ENCODE measurements at places on chromosomes 11 and 22.
A peak's percentile ranks its signal among the peaks of the same experiment; 100 is the strongest.

DNA sequence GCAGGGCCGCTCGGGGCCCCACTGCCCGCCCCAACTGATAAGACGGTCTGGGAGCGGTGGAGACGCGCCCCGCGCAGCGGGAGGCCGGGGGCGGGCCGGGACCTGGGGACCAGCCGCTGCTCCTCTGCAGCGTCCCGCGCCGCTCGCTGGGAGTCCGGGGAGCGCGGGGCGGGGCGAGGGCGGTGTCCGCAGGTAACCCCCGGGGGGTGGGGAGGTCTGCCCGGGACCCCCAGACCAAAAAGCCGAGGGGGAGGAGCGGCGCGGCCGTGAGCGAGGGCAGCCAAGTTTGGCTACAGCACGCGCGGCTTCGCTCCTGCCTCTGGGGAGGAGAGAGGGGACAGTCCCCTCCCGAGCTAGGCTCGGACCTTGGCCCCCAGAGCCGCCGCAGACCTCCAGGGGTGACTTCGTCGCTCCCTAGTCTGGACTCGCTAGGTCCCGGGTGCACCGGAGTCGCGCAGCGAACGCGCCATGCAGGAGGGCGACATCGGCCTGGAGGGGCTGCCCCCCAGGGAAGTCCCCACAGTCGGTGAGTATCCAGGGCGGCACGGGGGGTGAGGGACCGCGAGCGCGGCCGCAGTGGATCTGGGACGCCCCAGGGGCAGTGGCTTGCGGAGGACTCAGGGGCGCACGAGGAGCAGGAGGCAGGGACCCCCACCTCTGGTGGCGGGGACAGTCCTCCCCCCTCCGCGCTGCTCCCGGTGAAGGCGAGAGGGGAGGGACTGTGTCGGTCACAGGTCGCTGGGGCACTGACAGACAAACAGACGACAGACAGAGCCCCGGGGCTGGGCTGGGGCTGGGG is 92.3 kb upstream of the ANO1 start:
- DNase-seq = no peak

DNA sequence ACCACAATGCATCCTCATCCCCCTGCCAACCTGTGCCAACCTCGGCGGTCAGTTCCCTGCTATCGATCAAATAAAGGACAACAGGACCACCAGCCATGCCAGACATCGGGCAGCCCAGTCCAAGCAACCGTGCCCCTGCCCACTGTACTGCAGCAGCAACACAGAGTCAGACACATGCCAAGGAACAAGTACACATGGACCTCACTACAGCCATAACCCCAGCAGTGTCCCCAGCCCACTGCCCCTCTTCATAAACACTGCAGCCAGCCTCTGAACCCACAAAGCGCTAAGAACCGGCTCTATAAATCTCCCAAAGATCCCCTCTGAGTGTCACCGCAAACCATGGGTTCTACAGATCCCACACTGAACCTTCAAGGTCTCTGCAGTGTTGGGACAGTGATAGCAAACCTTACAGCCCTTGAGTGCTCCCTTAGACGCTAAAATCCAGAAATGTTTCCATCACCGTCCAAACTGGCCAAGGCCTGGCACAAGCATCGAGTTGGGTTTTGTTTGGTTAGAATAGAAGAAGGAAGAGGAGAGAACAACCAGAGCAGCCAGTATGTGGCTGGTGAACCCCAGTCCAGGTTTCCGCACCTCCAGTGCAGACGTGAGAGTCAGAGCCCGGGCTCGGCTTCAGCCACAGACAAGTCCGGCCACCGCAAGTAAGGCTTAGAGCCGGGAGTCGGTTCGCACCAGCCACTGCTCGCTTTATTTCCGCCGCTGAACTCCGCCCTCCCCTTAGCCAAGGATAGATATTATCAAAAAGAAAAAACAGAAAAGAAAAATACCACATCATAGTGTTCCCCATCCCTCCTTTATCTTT is 7.9 kb downstream of the PAX6 start:
- no peak for DNase-seq

DNA sequence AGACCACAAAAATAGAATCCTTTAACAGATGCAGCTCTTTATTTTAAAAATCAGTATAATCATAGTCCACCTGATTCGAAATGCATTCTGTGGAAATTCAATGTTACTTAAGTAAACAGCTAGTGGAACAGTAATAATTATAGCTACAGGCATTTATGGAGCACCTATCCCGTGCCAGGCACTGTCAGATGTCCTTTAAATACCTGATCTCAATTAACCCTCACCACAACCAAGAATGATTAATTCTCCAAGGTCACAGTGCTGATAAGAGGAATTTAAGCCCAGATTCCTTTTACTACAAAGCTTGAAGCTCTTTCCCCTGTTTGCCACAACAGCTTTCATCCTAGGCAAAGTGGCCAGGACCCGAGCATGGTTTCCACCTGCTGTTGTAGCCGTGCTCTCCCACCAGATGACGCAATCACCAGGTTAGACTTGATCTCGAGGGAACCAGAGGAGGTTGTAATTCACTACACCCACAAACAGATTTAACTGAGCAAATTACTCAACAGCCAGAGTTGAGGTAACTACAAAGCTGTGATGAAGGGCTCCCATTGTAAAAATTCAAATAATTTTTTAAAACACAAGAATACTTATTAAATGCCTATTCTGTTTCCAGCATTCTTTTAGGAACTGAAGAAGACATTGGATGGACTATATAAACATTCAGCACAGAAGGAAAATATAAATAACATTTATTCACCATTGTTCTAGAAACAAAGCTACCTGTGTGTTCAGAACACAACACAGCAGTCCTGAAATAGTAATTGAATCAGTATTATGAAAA is 10.3 kb downstream of the PRDM10 start:
- DNase-seq = peak; percentile 78

DNA sequence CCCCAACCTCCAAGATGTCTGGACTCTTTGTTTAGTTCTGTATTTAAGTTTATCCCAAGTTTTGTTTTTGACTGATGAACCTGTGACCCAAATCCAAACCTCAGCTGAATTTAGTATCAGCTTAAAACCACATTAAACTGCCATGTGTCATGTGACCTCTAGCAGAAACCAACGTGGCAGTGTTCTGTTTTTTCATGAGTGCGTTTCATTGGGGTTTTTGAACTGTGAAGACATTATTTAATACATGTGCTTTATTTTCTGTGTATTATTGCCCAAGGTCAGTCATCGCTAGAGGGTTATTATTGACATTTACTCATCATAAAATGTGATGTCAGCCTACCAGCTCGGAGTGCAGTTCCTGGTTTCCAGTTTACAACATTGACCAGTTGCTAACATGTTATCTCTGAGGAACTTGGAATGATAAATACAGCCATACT is 1.8 kb downstream of the TLCD5 start:
- no peak for DNase-seq

Measured in retinal pigment epithelial cell (primary cell).